CD4-positive, alpha-beta T cell treated with Interleukin-6 at 100 ng/mL for 8 hours (primary cell): ENCODE measurements at places on chromosomes 5 and 9.
A peak's percentile ranks its signal among the peaks of the same experiment; 100 is the strongest.

- no peak for DNase-seq
These were observed 17.6 kb downstream of the AP3S1 start for GRCh38 chr5:115859378-115859777.

- no peak for DNase-seq
These were observed 170.0 kb downstream of the AUH start for GRCh38 chr9:91191411-91192380.

DNA sequence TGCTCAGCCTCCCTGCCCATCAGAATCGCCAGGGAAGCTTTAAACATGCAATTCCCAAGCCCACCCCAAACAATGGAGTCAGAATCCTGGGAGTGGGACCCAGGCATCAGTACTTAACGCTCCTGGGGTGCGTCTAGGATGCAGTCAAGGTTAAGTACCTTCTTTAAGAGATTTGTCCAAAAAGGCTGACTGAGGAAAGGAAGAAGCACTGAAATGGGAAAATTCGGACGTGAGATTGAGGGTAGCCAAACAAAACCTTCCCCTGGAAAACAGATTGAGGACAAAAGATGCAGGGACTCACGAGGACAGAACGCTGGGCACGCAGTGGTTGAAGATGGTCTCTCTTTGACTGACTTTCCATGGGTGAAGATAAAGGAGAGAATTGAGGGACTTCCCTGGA is 143.5 kb downstream of the MTX3 start:
- no peak for DNase-seq

DNA sequence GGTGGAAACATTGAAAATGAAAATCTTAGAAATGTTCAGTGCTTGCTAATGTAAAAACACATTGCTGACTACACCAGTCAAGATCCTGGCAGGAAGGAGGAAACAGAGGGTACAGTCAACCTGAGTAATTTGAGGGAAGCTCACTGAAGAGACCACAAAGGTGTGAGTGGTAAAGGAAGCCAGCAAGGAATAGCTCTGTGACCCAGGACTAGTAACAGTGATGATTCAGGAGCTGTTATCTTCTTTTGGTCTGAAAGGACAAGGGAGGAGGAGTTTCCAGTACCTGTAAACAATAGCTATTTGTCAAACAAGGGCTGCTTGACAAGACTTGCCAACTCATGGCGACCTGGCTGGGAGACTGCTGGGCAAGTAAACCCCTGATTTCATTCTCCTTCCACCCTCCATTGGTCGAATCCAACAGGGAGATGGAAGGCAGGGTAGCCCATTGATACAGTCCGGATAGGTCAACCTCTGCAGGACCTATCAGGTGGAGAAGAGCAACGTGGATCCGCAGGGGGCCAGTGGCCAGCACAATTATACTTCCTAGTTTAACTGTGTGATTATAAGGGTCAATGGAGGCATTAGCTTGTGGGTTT is 68.1 kb downstream of the MAMDC2 start:
- DNase-seq = no peak

GRCh38 chr5:4570047-4570995 is 569.8 kb upstream of the ADAMTS16 start:
- DNase-seq = no peak

GRCh38 chr9:131739133-131739958 is 530 bp downstream of the RAPGEF1 start:
- peak; percentile 23 for DNase-seq

GRCh38 chr9:136804509-136805206 is 3.1 kb upstream of the RABL6 start:
- no peak for DNase-seq

GRCh38 chr9:135117281-135117680 is 29.8 kb downstream of the OLFM1 start:
- DNase-seq = no peak

DNA sequence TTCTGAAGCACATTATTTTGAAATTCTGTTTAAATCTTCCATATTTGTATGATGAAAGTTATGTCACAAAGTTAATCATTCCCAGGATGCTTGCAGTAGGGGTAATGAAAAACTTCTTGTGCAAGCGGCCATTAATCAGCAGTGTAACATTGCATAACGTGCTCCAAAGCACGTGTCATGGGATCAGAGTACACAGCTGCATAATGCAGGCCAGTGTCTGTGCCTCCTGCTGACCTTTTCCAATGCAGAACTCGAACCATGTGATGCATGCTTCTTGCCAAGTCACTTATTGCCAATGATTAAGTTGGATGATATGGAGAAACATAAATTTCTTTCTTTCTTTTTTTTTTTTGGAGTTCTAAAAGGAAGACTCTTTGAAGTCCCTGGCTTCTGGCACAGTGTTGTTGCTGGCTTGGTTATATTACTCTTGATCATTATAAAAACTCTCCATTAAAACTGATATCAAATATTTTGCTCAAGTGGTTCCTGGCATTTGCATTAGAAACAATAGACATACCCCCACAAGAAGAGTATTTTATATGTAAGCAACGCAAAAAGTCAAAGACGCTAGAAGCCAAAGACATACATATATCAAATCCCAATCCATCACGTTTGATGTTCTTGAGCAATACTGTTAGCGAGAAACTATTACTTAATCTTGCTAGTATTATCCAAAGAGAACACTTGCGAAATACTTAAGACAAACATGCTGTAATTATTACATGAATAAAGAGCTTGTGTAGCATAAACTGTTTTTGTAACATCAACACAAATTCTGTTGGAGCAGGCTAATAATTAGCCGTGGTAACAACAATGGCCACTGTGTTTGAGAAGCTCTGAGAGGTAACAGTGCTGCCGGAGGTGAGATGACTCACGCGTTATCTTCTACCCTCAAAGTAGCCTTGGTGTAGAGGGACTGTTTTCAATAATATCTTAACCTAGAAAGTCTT is 164.2 kb downstream of the AUH start:
- DNase-seq = no peak

GRCh38 chr9:120507936-120508510 is 71.9 kb downstream of the CDK5RAP2 start:
- no peak for DNase-seq

GRCh38 chr9:114929201-114929600 is 1.2 kb downstream of the TNFSF8 start:
- peak; percentile 57 for DNase-seq

GRCh38 chr9:38334234-38334633 is 58.3 kb upstream of the ALDH1B1 start:
- DNase-seq = no peak

GRCh38 chr5:159189310-159189709 is 20.0 kb downstream of the RNF145 start:
- no peak for DNase-seq

GRCh38 chr9:124439686-124440243 is 10.5 kb upstream of the ADGRD2 start:
- DNase-seq = no peak

DNA sequence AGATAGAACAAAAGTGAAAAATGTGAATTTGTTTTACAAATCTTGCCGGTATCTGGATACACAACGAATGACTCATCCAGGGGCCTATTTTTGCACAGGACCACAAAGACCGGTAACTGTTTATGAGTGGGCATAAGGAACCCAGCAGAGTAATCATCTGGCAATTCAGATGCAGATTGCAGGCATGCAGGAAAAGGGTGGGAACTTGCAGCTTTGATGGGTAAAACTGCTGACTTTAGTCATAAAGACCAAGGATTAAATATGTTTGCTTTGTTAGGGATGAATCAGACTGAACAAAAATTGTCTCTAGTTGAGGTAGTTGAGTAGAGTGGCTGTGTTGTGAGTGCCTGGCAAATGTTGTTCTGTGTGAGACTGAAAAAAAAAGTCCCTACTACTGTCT is 309.6 kb upstream of the CCNH start:
- DNase-seq = no peak

GRCh38 chr9:137705906-137706305 is 87.1 kb downstream of the EHMT1 start:
- DNase-seq = no peak

GRCh38 chr5:122183098-122183787 is 53.9 kb downstream of the ZNF474 start:
- DNase-seq = no peak

DNA sequence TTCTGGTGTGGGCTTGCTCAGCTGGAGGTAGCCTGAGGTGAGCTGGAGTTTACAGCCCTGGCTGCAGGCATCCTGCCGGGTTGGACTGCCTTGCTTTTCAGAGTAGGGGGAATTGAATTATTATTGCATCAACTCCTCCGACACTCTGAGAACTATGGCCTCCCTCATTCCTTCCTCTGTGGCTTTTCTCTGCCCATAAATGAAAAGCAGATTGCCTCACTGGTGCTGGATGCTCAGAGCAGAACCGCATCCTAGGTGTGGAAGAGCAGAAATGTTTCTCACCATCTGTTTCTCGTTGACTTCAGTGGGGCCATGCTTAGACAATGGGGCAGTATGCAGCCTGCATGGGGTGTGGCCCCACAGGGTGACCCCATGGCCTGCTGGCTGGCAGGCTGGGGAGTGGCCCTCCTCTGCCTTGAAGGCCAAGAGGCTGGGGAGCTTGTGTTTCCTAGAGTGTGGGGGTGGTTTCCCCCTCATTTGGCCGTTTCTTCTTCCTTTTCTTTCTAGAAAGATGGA is 27.3 kb upstream of the TGFBI start:
- no peak for DNase-seq

DNA sequence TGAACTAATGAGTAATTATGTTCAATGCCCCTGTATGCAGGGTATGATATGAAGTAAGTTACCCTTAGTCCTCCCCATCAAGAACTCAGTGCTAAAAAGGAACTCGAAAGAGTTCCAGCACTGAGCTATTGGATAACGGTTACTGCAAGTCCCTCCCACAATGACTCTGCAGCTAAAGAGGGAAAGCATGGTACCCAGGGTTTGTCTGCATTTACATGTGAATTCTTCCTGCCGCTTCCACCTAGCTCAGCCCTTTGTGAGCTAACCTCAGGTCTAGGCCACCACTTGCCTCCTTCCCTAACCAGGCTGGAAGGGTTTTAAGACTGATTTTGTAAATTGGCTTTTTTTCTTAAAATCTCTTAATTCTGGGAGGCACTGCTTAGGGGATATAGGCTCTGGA is 376.8 kb downstream of the EBF1 start:
- no peak for DNase-seq

- DNase-seq = no peak
These were observed 419.4 kb upstream of the PTGER4 start for GRCh38 chr5:40260361-40260760.

DNA sequence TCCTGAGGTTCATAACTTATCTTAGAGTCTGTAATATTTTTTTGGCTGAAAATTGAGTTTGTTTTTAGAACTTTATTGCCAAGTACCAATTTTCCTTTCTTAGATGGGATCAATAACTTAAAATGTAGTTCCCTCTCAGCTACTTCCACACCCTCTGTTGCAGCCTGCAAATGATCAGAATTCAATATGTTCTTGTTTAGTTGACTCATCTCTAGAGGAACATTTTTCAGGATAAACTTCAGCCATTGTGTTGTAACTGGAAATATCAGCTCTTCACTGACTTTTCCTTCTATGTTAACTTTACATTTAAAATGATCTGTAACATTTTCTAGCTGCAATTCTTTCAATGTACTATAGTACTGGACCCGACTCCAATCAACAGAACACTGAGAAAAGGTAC is 115.7 kb downstream of the ESM1 start:
- no peak for DNase-seq

- DNase-seq = no peak
These were observed 16.1 kb downstream of the LIFR start for GRCh38 chr5:38540314-38540713.

- DNase-seq = no peak
These were observed 153.1 kb upstream of the RAPGEF1 start for GRCh38 chr9:131892902-131893500.

- no peak for DNase-seq
These were observed 419.9 kb downstream of the PDE4D start for GRCh38 chr5:59473611-59474010.

DNA sequence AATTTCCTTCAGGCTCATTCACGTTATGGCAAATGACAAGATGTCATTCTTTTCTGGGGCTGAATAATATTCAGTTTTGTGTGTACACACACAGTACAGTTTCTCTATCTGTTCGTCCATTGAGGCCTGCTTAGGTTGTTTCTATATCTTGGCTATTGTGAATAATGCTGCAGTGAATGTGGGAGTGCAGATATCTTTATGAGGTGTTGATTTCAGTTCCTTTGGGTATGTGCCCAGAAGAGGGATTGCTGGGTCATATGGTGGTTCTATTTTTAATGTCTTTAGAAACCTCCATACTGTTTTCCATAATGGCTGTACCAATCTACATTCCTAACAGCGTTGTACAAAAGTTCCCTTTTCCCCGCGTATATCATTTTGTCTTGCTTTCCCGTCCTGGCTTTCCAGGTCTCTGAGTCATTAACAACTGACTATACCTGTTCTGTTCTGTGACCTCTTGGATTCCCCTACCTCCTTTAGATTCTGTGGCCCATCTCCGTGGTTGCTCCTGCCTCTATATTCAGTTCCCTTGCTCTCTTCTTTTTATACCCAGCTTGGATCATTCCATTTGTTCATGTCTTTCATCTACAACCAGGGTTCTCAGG is 6.8 kb downstream of the SNX30 start:
- no peak for DNase-seq

- no peak for DNase-seq
These were observed 756.2 kb downstream of the CDH9 start for GRCh38 chr5:26282190-26282589.

DNA sequence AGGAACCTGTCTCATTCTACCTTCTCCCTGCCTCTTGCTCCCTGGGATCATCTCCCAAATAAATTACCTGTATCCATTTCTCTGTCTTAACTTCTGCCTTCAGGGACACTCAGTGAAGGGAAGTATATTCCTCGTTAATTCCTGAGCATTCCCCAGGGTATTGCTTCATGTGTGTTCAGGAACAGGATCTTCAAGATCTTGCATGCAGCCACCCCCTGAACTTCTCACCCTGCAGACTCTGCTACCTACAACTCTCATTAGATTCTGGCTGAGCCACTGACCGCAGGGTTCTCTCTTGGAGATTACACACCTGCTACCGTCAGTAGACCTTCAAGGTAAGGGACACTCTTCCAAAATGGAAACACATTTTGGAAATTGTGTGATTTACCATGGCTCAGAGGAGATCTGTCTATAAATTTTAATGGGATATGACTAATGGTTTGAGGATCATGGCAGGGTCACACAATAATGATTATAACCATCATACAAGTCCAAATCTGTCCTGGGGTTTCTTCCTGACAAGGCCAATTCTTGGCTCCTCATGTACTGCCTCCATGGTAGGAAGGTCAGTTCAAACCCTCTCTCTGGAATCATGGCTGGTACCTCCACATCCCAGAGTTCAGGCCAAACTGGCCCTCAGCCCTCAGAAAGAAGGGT is 38.9 kb upstream of the UGCG start:
- DNase-seq = no peak

DNA sequence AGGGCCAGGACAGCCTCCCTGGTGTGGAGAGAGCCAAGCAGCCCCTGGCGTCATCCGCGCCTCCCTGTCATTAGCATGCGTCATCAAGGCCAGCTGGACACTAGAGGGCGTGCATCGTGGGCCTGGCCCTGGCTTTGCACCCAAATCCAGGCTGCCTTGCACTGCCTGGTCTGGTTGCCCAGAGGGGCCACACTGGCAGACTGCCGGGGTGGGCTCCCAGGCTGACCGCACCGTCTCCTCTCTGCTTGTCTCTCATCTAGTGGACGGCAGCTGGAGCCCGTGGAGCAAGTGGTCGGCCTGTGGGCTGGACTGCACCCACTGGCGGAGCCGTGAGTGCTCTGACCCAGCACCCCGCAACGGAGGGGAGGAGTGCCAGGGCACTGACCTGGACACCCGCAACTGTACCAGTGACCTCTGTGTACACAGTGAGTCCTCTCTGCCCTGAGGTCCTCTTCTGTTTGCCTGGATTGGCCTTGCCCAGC is 29.0 kb downstream of the HK3 start:
- DNase-seq = no peak

- no peak for DNase-seq
These were observed 906.7 kb downstream of the NR2F1-AS1 start for GRCh38 chr5:92674321-92674720.

- DNase-seq = no peak
These were observed 56.6 kb upstream of the IFNK start for GRCh38 chr9:27467486-27467885.
